Fibroblast of skin of left biceps (primary cell): ENCODE measurements at places on chromosomes 5 and 9.

DNA sequence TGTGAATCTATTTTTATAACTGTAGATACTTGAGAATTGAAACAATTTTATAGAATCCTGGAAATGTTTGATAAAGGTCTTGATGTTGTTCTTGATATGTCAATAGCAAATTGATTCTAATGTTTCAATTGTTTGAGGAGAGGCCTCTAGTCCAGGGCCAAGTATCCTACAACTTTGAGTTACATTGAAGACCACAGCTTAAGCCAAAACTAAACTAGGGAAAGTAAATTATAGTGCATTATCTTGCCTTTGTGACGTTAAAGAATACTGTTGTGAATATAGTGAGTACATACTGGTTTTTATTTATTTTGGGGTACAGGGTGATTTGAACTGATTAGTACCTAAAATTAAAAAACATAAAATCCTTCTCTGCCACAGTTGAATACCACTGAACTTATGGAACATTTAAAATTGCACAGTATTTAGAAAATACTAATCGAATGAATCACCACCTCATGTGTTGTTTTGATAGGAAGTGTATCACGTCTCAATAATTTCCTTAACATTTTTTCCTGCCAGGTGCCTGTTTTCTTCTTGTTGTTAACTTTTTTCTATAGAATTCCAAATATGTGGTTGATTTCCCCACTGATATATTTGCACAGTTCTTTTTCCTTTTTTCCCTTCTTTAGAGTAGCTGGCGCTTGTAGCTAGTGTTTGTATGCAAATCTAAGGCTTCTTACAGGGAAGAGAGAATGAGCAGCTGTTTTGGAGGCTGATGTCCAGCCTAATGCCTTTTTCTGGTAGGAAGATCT lies 12.5 kb downstream of the ARHGEF28 start:
- peak; percentile 55 for DNase-seq

DNA sequence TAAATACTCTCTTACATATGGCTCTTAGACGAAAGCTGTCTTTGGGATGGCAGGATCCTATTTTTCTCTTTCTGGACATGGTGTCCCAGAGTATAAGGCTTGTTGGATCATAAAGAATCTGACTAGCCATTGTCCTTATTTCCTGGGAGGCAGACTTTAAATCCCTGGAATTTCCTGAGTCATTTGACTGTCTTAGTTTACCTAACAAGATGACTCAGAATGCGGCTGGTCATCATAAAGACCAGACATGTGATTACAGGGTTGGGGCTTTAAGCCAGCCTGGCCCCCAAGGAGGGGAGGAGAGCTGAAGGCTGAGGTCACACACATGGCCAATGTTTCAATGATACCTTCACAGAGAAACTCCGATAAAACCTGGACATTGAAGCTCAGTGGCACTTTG lies 37.2 kb downstream of the FAM240B start:
- DNase-seq, result no peak

DNA sequence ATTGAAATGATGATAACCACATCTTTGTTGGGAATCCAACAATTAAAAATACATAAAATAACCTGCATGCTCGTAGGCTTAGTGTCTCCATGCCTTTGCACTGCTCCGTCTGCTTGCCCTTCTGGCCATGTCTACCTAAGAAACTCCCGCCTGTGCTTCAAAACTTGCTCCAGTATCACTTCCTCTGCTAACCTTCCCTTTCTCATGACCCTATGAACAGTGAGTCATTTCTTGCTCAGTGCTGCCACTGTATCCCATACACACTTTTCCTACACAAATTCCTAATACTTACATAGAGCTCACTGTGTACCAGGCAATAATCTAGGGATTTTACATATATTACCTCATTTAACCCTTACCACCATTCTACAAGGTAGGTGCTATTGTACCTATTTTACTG lies 33.5 kb downstream of the TMEM245 start:
- DNase-seq, result no peak

DNA sequence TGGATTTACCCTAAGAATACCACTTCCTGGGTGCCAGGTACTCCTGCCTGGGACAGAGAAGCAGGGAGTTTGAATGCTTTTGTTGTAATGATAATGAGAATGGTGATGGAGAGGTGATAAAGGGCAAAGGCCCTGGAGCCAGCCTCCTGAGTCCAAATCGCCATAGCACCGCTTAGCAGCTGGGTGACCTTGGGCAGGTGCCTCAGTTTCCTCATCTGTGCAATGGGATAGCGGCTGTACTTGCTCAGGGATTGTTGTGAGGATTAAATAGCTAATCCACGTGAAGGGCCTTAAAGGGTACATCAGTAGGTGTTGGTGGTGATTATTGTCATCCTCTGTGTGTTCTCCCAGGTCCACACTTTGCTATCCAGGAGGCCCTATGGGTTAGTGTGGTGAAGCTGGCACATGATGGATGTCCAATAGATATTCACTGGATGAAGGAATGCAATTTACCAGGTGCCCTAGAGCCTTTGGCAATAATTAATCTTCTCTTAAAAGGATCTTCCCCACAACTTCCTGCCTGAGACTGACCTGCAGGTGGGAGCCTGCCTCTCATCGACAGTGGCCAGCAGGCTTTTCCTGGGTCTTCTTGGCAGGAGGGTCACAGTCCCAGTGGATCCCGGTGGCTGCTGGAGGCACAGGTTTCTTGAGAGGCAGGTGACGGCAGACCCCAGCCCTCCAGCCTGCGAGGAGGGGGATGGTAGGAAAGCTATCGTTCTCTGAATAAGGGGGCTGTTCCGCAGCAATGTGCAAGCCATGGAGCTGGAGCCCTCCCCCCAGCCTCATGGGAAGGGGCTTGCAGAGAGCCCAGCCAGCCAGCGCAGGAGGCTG lies 160.2 kb downstream of the MACROH2A1 start:
- DNase-seq, result no peak

DNA sequence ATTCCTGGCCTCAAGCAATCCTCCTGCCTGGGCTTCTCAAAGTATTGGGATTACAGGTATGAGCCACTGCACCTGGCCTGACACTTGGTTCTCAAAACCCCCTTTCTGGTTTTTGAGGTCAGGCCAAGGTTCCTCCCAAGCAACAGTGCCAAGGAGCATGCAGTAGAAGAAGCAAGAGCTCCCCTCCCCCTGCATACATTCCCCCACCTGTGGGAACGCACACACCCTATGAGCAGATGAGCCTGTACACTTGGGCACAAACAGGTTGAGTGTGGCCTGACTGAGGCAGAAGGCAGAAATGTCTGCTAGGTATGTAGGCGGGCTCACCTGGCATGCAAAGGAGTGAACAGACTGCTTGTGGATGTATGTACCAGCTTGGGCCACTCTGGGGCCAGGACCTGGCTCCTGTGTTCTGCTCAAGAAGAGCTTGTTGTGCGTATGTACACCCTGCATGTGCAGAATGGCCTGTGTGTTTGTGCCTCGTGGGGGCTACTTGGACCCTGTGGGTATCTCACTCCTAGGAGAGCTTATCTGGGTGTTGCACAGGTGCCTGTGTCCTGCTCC lies 1.7 kb downstream of the GPRIN1 start:
- DNase-seq, result no peak

GRCh38 chr5:35004200-35004599 lies 43.5 kb downstream of the AGXT2 start:
- no peak for DNase-seq

GRCh38 chr5:11046160-11046559 lies 285.1 kb upstream of the DAP start:
- DNase-seq, result no peak

- DNase-seq, result no peak
These were observed 7.9 kb upstream of the IER5L start for GRCh38 chr9:129185991-129186390.

- peak; percentile 38 for DNase-seq
These were observed 258.1 kb upstream of the EDIL3 start for GRCh38 chr5:84642795-84643194.

DNA sequence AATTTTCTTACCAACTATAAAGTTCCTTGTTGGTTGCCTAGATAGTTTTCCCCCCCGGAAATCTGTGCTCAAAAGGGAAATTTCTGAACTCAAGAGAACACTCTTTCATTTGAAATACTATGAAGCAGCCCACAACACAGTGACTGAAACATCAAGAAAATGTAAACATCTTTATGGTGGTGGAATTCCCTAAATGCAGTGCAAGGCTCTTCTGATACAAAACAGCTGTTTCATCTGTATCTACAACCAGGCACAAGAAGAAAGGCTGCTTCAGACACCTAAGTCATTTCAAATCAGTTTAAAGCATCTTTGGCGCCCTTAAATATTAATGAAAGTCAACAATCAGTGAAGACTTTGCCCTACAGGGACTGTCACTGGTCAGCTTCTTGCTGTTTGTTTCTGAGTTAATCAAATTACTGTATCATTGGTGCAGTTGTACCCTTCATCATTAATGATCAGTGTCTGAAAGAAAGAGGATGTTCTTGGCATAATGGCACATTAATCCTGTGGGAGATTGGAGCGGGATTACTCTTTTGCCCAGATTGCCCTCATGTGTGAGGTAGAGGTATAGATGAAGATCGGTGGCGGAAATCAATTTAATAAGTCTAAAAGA lies 947.0 kb downstream of the NR2F1-AS1 start:
- no peak for DNase-seq

DNA sequence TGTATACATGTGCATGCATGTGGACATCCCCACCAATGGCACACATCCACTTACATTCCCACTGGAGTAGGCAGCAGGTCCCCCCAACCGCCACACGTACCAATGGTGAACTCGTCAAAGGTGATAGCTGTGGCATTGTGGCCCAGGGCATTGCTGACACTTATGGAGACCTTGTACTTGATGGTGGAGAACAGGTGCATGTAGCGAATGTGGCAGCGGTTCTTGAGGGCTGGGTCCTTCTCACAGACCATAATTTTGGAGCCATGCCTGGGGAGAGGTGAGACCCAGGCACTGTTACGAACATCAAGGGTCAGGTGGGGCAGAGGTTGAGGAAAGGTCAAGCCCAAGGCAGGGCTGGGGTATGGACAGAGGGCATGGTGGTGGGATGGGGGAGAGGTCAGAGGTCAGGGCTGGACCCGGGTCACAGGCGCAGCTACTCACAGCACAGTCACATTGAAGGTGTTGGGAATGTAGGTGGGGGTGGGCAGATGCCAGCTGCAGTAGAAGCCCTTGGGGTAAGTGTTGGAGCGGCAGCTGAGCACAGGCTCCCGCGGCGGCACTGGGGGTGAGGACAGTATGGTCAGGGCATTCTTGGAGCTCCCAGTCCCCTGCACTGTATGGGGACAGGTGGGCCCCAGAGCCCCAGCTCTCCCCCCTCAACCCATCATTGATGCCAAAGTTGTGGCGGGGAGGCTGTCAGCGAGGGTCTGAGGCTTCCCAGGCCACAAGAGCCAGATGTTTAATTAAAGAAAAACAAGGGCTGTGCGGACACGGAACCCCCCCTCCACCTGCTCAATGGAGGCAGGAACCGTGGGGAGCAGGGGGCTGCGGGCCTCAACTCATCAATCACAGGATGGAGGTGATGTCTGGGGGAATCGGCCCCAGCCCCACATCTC lies 31.9 kb downstream of the CNTFR start:
- DNase-seq, result no peak

- DNase-seq, result peak; percentile 58
These were observed 533 bp downstream of the ARSB start for GRCh38 chr5:78984439-78985115.

GRCh38 chr5:167812871-167813270 lies 478.6 kb upstream of the WWC1 start:
- DNase-seq, result no peak

DNA sequence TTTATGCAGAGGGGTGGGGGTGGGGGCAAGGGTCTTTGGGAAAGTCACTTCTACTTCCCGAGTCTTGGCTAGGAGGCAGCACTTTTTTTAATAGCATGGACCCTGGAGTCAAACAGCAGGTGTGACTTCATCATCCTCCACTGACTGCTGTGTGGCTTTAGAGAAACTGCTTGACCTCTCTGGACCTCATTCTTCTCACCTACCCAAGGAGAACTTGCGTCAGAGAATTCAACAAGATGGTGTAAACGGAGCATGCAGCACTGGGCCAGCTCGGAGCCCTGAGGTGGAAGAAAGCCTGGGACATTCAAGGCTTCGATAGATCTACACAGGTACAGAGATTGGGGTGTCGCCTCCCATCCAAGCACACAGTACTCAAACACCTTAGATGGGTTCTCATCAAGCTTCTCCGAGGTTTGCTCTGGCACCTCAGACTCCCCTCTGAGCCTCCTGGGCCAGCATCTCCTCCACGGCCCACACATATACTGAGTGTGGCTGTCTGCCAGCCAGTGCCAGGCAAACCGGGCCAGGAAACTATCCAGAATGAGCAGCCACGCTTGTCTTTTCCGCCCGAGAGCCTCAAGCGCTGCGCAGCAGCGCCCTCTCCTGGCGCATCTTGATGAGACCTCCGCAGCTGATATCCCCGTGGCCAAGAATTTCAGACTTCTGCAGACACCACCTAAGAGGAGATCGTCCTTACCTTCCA lies 4.6 kb upstream of the SLC25A48 start:
- DNase-seq, result peak; percentile 9

DNA sequence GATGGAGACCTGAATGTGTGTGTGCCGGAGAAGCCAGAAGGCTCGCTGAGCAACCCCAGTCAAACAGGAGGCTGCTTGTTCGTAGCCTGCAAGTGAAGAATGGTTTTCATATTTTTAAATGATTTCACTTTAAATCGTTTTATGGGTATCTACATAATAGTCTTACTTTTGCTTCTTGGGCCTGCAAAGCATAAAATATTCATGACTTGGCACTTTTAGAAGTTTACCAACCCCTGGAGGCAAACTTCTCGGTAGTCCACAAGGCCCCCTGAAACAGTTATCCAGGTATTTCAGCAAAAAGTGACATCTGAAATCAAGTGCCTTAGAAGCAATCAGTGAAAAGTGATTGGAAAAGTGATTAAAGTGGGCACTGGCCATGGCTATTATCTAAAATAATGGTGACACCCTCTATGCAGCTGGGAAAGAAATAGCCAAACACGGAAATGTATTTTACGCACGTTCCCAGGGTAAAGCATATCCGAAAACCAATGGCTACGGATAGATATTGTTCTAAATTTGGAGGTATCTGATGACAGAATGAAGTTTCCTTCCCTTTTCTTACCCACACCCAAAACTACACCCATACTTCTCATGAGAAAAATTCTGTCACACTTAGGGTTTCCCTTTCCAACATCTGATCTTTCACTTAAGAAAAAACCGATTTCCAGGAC lies 39.0 kb downstream of the RAPGEF1 start:
- DNase-seq, result no peak

GRCh38 chr5:96374653-96375052 lies 58.4 kb downstream of the PCSK1 start:
- DNase-seq, result no peak

DNA sequence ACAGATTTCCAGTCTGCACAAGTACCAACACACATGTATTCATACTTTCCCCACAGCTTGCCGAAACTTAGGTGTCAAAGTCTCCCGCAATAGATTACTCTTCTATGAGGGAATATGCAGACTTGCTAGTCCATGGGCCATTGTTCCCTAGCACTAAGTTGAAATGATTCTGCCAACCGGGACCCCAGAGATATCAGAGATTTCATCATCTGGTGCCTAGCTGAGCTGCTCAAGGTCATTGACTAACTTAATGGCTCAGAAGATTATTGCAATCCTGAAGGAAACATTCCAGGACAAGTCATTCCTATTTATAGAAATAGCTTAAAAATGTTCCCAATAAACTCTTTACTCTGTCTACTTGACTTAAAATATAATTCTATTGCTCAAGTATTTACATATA lies 202.6 kb downstream of the PIK3R1 start:
- no peak for DNase-seq

GRCh38 chr9:1300941-1301340 lies 250.8 kb downstream of the DMRT2 start:
- peak; percentile 15 for DNase-seq
